AG09309 (cell line): ENCODE measurements at places on chromosomes 16 and 17.

DNA sequence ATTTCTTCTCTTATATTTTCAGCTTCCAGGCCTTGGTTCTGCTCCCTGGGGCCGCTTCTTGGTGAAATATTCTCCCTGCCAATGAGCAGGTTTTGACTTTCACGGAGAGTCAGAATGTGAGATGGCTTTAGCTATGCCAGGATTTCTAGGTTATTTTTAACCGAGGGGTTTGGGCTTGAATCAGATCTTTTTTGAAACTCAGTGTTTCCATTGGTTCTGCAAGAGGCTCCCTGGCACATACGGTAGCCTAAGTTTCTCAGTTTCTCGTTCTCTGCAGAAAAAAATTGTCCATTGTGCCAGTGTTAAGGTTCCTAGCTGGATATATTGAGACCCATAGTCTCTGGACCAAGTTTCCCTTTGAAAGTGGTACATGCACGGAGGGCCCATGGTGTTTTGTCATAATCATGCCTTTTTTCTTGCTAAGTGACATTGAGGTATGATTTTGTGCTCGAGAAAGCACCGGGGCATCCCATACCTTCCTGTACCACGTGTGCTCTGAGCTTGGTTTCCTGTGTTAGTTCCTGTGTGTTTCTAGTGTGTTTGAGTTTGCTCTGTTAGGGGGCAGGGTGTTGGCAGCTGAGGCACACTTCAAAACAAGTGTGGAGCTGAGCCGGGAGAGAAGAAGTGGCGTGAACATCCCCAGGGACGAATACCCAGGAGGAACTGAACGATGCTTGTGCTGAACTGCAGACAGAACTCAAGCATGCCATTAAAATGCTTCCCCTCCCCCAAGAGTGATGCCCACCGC is 127.2 kb downstream of the HS3ST3B1 start:
- DNase-seq, result no peak

- DNase-seq, result no peak
These were observed 32.1 kb downstream of the USP43 start for GRCh38 chr17:9677411-9677810.

DNA sequence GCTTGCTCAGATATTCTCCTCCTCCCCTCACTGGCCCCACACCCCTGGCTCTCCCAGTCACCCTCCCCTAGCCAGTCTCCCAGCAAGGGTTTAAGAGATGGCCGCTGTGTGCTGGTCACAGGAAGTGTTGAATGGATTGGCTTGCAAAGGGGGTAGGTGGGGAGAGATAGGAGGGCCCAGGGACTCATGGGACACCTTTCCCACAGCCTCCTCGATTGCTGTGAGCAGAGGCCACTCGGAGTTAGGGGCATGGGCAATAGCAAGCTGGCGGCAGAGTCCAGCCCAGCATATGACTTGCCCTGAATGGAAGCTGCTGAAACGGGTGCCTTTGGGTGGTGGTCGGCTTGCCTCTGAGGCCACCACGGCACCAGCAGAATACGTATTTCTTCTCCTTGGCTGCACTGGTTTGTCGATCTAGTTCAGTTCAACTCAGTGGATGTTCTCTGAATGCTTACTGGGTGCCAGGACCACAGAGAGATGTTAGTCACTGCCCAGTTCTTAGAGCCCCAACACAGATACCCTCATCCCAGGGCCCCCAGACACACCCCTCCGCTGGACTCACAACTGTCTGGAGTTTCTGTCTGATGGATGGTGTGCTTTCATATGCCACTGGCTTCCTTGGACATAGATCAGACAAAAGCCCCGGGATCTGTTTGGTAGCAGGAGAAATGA is 6.0 kb downstream of the WFIKKN2 start:
- no peak for DNase-seq

GRCh38 chr17:43782913-43783680 is 2.9 kb downstream of the CFAP97D1 start:
- DNase-seq, result no peak

DNA sequence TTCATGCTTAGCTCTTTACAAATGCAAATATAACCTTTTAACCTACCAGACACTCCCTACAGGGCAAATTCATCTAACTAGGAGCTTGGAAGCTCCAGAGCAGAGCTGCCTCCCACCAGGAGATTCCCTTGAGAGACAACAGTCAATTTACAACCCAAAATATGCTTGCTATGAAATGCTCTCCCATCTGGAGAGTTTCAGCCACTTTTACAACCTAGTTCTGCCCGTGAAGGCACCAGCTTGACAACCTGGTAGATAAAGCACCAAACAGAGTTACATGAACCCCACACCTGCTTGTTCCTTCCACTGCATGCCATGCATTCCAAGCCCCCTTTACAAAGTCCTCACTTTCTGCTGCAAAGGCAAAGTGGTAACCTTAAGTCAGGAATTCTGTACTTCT is 215.3 kb upstream of the KIF2B start:
- no peak for DNase-seq

- DNase-seq, result no peak
These were observed 17.9 kb downstream of the CMC2 start for GRCh38 chr16:80988756-80989155.

GRCh38 chr17:37384560-37385149 is 8.9 kb downstream of the C17orf78 start:
- no peak for DNase-seq

DNA sequence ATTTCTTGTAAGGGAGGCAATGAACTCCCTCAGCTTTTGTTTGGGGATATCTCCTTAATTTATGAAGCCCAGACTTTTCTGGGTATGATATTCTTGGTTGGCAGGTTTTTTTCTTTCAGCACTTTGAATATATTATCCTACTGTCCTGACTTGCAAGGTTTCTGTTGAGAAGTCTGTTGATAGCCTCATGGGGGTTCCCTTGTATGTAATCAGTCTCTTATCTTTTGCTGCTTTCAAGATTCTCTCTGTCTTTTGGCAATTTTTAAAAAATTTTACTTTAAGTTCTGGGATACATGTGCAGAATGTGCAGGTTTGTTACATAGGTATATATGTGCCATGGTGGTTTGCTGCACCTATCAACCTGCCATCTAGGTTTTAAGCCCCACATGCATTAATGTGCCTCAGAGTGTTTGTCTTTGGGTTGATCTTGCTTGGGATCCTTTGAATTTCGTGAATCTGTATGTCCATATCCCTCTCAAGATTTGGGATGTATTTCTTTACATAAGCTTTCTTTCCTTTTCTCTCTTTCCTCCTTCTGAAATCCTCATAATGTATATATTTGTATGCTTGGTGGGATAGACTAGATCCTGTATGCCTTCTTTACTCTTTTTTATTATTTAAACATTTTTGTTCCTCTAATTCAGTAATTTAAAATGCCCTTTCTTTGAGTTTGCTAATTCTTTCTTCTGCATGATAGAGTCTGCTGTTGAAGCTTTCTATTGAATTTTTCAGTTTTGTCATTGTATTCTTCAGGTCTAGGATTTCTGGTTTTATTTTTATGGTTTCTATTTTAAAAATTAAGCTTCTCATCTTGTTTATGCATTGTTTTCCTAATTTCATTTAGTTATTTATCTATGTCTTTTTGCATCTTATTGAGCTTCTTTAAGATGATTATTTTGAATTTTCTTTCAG is 5.2 kb upstream of the KRT25 start:
- no peak for DNase-seq
